ENCODE measurements at places on chromosomes 2 and 18.
A peak's percentile ranks its signal among the peaks of the same experiment; 100 is the strongest.

DNA sequence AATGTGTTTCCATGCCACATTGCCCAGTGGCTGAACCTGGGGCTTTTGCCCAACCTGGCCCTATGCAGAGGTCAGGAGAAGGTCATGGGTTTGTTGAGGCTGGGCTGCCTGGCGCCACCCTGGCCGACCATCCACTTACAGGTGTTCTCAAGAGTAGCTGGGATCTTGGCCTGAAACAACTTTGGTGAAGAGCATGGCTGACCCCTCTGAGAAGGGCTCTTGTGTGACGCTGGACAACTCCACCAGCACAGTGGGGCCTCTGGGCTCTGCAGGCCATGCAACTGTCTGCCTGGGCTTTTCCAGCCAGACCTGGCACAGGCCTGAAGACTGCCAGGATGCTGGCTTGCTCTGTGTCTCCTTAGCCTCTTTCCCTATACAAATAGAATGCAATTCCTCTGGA is 76.4 kb upstream of the ZNG1B start:
- no peak for DNase-seq

DNA sequence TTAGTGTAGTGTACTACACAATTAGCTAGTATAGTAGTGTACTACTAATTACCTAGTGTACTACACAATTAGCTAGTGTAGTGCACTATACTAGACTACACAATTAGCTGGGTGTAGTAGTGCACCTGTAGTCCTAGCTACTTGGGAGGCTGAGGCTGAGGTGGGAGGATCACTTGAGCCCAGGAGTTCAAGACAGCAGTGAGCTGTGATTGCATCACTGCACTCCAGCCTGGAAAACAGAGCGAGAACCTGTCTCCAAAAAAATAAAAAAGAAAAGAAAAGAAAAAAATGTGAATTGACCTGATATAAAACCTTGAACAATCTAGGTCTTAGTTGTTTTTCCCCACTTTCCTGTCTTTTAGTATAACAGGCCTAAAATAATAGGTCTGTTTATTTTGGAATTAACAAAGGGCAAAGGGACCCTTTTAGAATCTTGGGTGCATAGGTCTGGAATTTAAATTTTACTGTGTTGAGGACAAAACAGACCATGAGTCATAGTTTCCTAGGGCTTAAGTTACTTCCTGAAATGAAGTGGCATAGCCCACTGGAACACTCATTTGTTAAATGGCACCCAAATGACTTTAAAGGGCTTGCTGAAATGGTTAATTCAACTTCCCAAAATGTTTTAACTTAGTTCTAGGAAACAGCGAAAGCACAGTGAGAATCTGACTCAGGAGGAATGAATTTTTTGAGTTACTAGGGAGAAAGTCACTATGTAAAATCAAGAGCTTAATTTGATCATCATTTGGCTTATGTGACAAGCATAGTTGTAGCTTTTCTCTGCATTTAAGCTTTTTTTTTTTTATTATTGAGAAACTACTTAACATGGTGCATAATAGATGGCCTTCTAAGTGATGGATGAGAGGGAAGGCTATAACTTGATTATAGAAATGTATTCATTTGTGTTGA is 50.7 kb upstream of the ARL5A start:
- no peak for DNase-seq

DNA sequence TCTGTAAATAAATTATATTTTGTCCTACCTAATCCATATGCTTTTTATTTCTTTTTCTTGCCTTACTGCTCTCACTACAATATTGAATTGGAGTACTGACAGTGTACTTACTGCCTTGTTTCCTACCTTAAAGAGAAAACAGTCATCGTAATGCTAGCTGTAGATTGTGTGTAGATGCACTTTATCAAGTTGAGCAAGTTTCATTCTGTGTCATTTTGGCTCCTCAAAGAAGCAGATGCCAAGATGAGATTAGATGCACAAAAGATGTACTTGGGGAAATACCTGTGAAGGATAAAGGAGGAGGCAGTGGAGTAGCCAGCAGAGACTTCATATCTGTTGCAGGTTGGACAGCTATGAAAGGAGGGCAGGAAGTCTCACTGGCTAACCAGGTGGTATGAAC is 145.5 kb downstream of the FTCDNL1 start:
- no peak for DNase-seq

DNA sequence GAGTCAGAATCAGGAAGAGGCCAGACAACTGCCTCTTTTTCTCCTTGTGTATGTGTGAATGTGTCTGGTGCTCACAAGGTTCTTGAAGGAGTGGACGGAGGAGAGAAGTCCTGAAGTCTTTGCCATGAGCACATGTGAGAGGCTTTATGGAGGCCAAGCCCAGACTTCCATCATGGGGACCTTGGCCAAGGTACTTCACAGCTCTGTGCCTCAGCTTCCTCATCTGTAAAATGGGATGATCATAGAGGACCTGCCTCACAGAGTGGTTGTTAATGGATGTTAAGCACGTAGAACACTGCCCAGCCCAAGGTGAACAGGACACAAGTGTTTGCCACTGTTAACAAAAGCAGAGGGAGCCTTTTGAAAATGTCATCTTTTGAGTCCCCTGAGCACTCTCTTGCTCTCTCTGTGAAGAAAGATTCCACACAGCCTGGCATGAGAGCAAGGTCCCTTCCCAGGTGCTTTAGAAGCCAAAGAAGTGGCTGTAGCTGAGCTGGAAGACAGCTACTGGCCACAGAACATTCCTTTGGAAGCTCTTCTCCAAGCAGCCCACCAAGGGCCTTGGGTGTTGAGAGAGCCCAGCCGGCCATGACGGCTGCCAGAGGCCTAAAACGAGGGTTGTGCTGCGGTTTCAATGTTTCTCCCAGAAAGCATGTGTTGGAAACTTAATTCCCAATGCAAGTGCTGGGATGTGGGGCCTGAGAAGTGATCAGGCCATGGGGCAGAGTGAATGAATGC is 41.8 kb upstream of the ASPRV1 start:
- DNase-seq, result no peak

DNA sequence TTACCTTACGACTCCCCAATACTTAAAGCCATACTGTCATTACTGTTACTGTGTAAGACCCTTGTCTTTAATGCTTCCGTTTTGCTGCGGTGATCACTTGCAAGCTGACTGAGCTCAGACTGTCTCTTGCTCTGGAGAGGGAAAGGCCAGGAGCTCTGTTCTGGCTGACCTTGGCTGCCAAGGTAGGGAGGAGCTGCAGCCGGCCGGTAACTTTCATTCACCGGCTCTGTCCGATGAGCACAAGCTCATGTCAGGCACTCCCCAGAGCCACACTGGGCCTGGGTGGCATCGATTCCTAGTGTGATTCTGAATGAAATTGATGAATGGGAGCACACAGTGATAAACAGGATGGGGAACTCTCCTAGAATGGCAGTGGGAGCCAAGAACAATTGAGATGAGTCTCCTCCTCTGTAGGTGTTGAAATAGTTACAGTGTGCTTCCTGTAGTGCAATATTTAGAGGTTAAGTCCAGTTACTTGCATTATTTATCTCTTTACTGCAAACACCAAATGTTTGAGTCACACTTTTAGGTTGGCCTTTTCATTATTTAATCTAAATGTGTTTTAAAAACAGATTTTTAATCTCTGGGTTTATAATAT is 100.9 kb downstream of the ATP9B start:
- DNase-seq, result no peak

- no peak for DNase-seq
These were observed 85.9 kb upstream of the RTN4 start for GRCh38 chr2:55136138-55136541.

DNA sequence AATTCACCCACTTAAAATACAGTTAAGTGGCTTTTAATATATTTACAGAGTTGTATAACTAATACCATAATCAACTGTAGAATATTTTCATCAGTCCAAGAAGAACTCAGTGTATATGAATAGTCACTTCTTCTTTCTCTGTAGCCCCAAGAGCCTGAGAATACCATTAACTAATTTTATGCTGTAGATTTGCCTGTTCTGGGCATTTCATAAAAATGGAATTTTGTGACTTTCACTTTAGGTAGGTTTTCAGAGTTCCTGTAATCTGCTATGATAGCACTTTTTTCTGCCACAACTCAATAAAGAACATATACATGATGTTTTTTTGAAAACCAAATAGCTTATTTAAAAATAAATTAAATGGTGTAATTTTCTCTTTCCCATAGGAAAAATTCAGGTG is 57.6 kb downstream of the CCDC102B start:
- no peak for DNase-seq

GRCh38 chr18:986051-986450 is 81.4 kb downstream of the ADCYAP1 start:
- DNase-seq, result no peak

DNA sequence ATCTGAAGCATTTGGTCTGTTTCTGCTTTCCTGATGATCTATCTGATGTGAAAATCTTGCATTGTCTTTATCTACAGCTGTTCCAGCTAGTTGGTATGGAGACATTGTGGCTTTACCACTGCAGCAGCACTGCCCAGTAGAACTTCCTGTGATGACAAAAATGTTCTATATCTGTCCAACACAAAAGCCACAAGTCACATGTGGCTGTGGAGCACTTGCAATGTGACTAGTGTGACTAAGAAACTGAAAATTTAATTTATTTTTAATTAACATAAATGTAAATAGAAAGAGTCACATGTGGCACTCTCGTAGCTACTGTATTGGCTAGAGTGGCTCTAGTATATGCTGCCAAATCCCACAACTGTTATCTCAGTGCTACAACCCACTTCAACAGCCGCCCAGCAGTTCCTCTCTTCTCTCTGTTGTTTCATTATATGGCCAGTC is 425.7 kb downstream of the SETBP1 start:
- no peak for DNase-seq

DNA sequence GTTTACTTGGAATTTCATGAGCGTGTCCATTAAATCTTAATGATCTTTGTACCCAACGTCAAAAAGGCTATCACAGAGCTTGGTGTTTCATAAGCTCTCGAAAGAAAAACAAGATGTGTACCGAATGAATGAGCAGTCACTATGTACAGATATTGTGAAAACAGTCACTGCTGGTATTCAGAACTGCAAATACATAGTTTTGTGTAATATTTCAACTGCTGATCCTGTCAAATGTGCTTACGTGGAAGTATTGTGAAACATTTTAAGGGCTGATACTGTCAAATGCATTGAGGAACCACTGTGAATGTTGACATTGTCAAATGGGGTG is 184.2 kb upstream of the KLHL29 start:
- DNase-seq, result no peak

DNA sequence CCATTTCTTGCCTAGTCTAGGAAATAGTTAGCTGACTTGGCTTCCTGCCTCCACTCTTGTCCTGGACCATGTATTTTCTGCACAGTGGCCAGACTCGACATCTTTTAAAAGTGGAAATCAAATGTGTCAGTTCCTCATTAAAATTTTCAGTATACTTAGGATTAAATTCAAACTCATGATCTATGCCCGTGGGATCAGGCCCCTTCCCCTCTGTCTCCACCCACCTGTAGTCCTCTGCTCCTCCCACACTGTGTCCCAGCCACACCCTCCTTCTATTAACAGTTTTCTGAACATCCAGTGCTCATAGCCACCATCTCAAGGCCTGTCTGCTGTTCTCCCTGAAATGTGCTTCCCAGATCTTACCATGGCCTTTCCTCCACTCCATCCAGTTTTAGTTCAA is 13.3 kb downstream of the ARHGAP25 start:
- DNase-seq, result no peak

DNA sequence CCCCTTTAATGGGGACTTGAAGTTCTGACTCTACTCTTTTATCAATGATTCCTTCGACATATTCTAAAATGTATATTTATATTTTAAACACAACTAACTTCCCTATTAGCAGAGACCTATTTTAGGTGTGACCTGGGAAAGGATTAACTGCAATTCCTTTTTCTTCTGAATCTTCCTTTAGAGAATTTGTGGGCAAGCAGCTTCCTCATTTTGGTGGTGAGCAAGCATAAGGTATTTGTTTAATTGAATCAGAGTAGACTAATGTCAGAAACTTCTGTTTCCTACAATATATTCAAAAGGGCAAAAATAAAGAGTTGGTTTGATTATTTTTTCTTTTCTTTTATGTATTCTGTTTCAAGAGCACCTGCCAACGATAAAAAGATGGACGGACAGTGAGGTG is 237.0 kb downstream of the IKZF2 start:
- no peak for DNase-seq

GRCh38 chr18:46393230-46393629 is 263.8 kb downstream of the LOXHD1 start:
- DNase-seq, result peak; percentile 19

DNA sequence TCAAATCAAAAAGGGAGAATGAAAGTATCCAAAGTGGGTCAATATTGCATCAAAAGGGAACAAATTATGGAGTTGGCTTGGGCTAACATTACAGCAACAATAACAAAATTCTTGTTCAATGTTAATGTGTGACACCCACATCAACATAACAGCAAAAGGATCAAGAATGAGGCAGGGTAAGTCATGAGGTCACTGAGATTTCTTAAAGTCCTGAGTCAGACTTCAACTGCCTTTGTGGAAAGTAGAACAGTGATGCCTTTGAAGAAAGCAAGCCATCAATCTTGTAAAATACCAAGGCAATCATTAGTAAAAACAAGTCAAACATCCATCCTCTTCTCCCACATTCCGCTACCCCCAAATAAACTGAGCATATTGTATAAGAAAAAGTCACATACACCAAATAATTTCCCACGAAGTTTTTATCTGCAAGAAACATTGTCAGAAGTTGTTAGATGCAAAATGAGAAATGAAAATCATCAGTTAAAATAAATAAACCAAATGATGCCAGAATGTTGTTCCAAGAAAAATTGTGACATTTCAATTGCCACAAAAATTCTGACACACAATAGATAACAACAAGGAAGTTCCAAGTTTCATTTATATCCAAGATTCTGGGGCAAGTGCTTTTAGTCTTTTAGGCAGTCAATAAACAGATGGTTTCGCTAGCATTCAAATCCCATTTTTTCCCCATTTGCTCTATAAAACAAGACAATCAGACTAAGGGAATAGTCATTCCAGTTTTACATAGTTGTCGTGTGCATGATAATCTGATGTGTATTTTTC is 216.1 kb upstream of the SETBP1 start:
- no peak for DNase-seq

- DNase-seq, result no peak
These were observed 7.0 kb downstream of the ADRA2B start for GRCh38 chr2:96109361-96109680.

DNA sequence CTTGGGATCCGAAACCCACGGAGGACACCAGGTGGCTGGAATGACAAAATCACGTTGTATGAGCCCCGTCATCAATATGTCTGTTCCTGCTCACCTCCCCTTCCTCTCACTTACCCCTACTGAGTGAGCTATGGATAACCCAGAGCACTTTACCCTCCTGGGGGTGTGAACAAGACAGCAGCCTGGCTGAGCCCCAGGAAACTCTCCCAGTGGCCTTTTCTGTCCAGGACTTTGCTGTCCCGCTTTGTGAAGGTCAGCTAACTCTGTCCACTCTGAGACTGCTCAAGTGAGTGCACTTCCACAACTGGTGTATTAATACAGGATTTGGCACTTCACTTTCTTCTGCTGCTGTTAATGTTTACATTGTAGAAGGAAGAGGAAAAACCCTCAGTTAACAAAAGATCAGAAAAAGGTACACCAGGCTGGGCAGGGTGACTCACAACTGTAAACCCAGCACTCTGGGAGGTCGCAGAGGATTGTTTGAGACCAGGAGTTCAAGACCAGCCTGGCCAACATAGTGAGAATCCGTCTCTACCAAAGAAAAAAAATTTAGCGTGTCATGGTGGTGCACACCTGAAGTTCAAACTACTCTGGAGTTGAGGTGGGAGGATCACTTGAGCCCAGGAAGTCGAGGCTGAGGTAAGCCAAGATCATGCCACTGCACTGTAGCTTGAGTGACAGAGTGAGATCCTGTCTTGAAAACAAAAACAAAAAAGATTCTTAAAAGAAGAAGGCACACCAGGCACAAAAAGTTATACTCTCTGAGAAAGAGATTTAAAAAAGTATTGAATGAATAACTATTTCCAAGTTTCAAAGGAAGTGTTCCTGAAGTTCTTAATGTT is 90.3 kb downstream of the CLHC1 start:
- DNase-seq, result no peak

GRCh38 chr2:227098162-227098515 is 65.9 kb downstream of the COL4A4 start:
- no peak for DNase-seq
